Activated T-helper 9 cell treated with anti-CD3 and anti-CD28 coated beads, Interleukin-2, amount 50 U/mL, for 16 hours (primary cell): ENCODE measurements at places on chromosomes 6 and 20.

DNA sequence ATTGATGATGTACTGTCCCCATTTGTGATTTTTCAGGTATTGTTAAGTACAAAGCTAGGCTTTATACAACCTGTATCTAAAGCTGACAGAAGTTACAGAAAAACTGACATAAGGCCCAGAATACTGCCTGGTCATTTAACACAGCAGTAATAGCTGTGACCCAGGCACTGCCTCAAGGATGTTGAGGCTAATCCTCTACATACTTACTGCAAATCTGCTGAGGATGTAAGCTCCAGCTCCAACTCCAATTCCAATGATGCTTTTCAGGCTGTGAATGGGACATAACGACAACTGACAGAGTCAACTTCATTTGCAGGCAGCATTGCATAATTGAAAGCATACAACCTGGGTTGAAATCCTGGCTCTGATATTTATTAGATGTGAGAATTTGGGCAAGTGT is 36.3 kb upstream of the SLA2 start:
- no peak for DNase-seq

DNA sequence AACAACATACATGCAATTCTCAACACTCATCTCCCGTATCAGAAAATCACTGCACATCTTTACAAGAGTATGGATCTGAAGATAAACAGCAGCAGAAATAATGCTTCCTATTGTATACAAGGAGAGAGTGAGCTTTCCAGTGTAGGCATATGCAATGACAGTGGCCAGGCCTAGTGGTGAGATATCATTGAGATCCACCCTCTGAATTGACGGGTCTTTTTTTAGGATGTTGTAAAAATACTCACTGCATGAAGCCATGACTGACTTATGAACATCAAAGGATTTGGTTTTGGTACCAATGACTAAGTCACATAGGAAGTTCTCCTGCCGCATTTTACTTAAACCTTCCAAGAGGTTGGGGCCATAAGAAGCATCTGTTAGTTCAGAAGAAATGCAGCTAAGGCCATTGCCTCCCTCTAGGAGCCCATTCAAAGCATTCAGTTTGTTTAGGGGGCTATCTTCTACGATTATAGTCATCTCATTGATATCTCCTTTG is 10.8 kb downstream of the KLHL31 start:
- no peak for DNase-seq

GRCh38 chr6:127131275-127131674 is 12.8 kb downstream of the RSPO3 start:
- DNase-seq = no peak

GRCh38 chr20:51185277-51185676 is 162.4 kb upstream of the KCNG1 start:
- no peak for DNase-seq
